ENCODE measurements at places on chromosomes 13 and 19.

GRCh38 chr13:86383151-86383550 is 583.9 kb upstream of the SLITRK6 start:
- no peak for DNase-seq

DNA sequence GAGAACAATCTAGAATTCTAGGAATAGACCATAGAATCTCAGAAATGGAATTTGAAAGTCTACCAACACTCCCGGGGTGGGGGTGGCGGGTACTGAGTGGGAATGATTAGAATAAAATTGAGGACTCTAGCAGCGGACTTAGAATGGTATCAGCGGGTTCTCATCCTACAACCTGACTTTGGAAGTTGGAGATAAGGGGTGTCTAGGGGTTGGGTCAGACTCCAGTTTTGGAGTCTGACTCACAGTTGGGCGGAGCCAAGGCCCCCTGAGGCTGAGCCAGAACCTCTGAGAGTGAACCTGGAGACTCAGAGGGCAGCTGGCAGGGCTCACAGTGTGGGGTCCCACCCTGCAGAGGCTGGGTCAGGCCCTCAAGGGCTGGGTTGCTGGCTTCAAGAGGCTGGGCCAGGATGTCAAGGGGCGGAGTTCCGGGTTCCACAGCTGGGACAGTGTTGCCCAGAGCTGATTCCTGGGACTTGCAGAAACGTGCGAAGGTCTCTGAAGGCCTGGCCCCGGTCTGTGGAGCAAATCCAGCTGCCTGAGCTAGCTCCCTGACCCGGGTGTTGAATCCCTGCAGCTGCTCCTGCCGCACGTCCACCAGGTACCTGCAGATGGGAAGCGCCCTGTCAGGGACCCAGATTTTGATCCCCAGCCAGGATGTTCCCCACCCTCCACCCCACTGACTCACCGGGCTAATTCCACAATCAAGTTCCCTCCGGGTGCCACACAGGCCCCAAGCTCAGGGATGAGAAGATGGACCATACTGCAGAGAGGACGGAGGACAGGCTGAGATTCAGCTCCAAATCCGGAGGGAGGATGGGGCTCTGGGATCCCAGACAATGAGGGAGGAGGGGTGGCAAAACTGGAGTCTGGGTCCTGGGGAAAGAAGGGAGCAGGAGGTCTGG is 1.6 kb upstream of the TNNI3 start:
- no peak for DNase-seq

GRCh38 chr13:21020176-21020575 is 41.2 kb downstream of the LATS2 start:
- no peak for DNase-seq

DNA sequence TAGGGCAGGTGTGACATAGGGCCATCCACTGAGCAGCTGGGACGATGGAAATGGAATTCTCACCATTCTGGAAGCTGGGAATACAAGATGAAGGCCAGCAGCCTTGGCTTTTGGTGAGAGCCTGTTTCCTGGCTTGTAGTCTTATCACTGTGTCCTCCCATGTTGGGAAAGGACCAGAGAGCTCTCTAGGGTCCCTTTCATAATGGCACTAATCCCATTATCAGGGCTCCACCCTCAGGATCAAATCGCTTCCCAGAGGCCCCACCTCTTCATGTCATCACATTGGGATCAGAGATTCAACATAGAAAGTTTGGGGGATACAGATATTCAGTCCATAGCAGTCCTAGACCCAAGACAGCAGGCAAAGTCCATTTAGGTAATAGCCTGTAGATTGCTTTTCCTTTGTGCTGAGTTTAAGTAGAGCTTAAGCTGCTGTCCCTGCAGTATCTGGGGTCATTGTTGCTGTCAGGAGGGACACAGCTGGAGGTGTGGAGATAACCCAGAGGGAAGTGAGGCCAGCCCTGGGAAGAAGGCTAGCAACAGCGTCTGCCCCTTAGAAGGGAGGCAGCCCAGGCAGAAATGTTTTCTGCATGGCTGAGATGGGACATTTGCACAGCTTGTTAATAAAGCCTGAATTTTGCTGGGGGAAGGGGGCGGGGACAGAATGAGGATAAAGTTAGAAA is 136.5 kb upstream of the GPR12 start:
- no peak for DNase-seq
